Activated CD4-positive, CD25-positive, alpha-beta regulatory T cell (primary cell): ENCODE measurements at places on chromosomes 3 and 15.

DNA sequence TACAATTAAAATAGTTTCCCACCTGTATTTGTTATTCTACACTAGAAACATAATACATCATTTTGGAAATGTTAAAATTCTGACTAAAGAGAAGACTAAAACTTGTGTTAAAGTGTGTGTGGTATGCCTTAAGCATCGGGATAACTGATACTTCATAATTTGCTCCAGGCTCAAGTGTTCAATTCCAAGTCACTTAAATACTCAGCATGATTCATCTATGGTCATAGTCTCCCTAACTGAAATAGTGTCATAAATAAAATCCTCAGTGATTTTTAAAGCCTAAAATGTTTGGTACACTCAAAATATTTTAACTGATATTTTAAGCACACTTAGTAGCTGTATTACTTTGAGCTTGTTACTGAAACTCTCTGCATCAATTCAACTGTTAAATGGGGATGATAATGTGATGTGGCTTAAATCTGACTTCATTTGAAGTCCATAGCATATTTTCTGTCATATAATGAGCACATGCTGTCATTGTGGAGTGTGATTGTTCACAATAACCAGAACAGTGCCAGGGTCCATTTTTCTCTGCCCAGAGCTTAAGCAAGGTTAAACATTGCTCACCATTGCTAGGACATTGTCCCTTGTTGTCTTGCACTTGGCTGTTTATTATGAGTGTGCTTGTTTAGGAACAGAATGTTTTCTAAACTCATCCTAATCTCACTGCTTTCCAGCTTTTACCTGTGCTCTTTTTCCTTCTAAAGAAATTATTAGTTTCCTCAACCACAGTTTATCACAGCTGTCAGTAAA is 122.2 kb downstream of the KLHL25 start:
- no peak for DNase-seq

- no peak for DNase-seq
Measured at GRCh38 chr3:66615643-66616301, 115.0 kb upstream of the LRIG1 start.

DNA sequence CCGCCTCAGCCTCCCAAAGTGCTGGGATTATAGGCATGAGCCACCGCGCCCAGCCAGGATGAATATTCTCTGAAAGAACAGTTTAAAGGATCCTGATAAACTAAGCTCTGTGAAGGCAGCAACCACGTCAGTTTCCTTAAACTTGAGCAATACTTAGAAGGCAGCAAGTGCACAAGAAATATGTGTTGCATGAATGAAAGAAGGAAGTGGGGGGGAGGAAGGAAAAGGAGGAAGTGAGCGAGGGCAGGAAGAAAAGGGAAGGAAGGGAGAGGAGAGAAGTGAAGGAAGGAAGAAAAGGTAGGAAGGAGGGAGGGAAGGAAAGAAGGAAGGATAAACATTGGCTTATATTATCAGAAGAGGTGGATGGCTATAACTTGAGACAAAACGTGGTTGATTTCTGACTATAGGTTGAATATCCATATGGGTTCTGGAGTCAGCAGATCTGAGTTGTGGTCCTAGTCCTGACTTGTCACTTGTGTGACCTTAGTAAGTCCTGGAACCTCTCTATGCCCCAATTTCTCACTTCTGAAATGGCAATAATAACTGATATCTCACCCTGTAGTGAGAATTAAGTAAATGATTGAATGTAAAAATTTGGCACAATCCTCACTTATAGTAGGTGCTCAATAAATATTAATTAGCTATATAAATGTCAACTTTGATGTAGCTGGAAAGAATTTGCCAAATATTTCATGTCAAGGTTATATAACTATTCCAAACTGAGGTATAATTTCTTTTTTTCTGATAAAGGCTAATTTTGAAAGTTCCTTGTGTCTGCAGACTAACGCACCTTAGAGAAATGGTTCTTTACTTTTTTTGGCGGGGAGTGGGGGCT is 12.0 kb upstream of the SEMA4B start:
- DNase-seq, result no peak

DNA sequence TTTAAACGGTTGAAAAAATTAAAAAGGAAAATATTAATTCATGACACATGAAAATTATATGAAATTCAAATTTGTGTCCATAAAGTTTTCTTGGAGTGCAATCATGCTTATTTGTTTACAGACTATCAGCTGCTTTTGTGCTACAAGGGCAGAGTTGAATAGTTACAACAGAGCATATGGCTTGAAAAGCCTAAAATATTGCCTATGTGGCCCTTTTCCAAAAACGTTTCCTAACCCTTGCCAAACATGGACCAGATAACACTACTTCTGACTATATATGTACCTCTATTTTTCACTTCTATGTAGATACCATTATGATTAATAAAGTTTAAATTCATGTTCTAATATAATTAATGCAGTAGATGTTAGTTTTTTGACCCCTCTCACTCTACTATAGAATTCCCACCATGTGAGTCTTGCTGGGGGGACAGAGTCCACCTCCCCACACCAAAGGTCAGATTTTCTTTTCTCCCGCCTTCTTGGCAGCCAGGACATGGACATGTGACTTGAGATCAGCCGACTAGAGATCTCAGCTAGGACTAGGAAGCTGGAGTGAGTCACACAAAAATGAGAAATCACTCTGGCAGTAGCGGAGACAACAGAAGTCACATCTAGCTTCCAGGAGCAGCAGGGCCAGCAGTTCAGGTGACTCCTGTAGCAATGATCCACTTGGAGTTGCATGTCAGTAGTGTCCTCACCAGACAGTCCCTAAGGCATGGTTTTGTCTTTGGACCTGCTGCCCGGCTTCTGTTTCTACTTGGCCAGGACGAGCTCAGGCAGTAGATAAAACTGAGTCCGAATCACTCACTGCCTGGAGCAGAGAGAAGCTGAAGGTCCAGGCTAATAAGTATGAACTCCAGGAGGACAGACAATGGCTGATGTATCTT is 22.4 kb downstream of the CIAO2A start:
- DNase-seq, result no peak

GRCh38 chr3:71528816-71529215 is 54.7 kb downstream of the FOXP1 start:
- DNase-seq, result no peak

DNA sequence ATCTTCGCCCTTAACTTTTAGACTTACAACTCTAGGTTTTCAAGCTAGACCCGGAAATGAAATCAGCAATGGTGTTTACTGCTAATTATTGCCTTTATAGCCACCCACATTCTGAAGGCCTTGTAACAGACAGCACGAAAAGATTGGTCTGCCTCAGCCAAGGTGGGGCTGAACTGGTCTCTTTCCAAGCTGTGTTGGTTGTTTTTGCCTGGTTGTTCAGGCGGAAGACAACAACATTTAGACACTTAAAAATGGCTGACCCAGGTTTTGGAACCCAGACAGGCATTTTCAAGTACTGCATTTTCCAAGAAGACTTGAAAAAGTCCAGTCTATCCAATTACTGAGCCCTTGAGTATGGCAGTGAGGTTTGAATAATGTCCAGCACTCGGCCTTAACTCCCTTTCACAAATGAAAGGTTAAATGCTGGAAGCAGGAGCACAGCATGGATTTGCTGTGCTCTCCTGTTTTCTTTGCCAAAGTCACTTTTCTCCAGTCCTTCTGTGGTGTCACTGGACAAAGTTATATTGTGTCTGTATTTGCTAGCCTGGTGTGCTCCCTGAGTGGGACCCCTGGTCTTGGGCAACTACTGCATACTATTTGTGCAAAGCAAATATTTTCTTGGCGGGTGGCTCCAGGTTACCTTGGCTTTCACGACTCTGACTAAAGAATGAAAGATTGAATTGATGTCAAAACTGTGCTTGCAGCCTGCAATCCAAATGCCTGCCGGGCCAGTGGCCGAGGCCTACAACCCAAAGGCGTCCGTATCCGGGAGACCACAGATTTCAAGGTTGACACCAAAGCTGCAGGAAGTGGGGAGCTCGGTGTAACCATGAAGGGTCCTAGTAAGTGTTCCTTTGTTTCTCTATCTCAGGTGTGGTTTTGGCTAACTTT is 93.5 kb downstream of the FLNB start:
- DNase-seq, result no peak

- DNase-seq, result no peak
Measured at GRCh38 chr3:9008550-9009255, 45.4 kb upstream of the RAD18 start.

DNA sequence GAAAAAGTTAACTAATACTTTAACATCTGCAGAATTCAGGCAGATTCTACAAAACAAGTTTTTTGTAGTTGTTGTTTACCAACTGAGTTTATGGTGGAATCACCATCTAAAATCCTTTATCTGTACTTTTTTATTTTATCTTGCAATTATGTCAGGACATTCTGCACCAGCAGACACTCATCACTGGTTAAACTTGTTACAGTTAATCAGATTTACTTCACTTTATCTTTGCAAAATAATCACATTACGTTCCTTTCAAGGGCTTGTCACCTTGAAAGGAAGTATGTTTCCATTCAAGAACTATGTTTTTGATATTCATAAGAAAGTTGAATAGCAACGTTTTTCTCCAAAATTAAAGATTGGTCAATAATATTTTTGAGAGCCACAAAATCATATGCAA is 796.6 kb upstream of the ROBO1 start:
- DNase-seq, result no peak

DNA sequence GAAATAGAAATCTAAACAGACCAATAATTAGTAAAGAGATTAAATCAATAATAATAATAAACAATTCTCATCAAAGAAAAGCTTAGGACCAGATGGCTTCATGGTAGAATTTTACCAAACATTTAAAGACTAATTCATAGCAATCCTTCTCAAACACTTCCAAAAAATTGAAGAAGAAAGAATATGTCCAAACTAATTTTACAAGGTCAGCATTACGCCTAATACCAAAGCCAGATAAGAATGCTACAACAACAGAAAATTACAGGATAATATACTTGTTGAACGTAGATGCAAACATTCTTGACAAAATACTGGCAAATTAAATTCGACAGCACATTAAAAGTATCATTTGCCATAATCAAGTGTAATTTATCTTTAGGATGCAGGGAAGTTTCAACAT is 36.1 kb upstream of the CADM2 start:
- DNase-seq, result no peak

DNA sequence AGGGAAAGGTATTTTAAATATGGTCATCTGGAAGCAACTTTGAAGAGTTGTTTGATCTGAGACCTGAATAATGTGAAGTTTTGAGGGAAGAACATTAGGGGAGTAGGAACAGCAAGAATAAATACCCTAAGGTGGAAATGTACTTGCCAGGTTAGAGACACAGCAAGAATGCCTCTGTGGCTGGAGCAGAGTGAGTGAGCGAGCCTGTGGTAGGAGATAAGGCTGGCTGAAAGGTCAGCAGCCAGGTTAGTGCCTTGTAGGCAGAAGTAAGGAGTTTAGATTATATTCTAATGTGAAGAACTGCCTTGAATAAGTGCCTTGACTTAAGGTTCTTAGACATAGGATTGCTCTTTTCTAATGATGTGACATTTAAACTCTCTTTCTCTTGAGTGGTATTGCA is 18.3 kb downstream of the LRRC49 start:
- no peak for DNase-seq

DNA sequence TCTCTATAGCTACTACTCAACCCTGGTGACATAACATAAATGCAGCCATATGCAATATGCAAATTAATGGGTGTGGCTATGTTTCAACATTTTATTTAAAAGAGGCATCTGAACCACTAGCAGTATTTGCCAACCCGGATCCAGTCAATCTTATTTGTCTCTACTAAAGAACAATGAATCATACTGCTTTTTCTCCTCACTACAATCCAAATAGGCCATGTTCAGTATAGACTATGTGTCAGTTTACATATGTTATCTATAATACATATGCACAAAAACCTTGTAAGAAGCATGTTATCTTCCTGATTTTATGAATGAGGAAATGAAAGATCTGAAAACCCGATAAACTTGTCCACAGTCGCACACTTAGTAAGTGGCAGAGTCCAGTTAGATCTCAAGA is 125.7 kb downstream of the STAG1 start:
- DNase-seq, result no peak

- DNase-seq, result no peak
Measured at GRCh38 chr15:40333922-40334492, 6.7 kb downstream of the CCDC9B start.

GRCh38 chr3:59303452-59303851 is 253.6 kb upstream of the CFAP20DC start:
- no peak for DNase-seq

DNA sequence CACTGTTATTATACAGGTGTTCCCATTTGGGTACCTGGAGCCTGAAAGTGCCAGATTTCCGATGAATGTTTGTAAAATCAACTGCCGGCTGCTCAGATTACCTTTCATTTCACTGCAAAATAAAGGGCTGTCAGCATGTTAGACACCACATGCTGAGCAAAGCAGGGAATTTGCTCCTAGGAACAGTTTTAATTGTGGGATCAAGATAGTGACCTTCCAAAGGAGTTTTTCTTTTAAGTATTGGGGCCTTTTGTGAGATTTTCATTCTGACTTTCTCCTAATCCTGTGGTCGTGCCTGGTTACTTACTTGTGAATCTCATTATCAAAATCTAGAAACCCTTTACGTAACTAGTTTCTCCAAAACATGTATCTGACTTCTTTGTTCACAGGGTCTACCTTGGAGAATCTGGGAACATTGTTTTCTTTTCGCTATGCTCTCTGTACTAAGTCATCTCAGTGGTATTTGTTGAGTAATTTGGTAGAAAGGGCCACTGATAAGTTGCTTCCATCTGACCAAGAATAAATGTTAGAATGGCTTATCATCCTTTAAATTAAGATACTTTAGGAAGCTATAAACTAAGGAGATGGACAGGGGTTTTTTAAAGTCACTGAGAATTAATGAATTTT is 40.8 kb upstream of the LRTM1 start:
- DNase-seq, result no peak

- DNase-seq, result no peak
Measured at GRCh38 chr3:152444029-152444641, 175.4 kb downstream of the MBNL1 start.

DNA sequence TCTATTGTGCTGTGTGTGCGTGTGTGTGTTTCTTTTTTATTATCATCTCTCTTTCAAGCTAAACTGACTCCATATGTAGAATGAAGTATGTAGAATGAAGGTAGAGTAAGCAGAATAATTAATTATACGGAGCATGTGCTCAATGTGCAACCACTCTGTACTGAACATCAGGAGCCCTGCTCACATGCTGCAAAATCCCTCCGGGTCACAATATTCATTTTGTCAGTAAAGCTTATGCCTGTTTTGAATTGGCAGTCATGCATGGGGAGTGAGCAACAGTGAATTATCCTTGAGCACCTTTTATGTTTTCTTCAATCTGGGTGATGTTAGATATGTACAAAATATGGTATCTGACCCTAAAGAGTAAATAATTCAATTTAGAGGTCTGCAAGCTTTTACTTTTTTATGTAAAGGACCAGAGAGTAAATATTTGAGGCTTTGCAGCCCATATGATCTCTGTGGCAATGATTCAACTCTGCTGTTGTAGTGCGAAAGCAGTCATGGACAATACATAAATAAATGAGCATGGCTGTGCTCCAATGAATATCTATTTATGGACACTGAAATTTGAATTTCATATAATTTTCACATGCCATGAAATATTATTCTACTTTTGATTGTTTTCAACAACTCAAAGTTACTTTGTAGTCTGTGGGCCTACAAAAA is 199.9 kb downstream of the VGLL3 start:
- DNase-seq, result no peak
